ENCODE measurements at places on chromosomes 5 and 9. TPM values are rescaled to one million over a fixed set of nuclear protein-coding genes. Genes with fewer than 3 reads are reported as not detected.
A peak's percentile ranks its signal among the peaks of the same experiment; 100 is the strongest.

- peaks cover 5% of the 10 kb centered on the region for H3K36me3 ChIP-seq
- H3K27me3 ChIP-seq = no peaks in the 10 kb centered on the region
- no peaks in the 10 kb centered on the region for H3K4me1 ChIP-seq
- no peak overlapping the region for H3K4me3 ChIP-seq
- H3K27ac ChIP-seq = no peak overlapping the region
These were observed 57.3 kb upstream of the SLC28A3 start for GRCh38 chr9:84397822-84398221.

DNA sequence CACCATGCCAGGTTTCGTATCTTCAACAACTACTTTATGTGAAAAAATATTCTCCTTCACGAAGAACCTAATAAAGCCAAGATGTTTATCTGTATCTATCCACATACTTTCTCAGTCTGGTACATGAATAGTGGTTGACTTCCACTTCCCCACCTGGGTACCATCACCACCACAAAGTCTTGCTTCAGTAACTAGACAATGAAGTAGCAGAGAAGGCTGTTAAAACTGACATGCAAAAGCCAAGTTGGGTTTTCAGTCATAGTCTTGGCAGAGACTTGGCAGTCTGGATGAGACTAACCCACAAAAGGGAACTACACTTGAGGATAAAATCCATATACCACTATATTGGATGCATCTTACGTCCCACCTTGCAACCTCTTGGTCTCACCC is 5.0 kb downstream of the P4HA2 start:
- no peaks in the 10 kb centered on the region for H3K4me1 ChIP-seq
- H3K4me3 ChIP-seq = no peak overlapping the region
- H3K27ac ChIP-seq = no peak overlapping the region
- H3K36me3 ChIP-seq = no peaks in the 10 kb centered on the region

DNA sequence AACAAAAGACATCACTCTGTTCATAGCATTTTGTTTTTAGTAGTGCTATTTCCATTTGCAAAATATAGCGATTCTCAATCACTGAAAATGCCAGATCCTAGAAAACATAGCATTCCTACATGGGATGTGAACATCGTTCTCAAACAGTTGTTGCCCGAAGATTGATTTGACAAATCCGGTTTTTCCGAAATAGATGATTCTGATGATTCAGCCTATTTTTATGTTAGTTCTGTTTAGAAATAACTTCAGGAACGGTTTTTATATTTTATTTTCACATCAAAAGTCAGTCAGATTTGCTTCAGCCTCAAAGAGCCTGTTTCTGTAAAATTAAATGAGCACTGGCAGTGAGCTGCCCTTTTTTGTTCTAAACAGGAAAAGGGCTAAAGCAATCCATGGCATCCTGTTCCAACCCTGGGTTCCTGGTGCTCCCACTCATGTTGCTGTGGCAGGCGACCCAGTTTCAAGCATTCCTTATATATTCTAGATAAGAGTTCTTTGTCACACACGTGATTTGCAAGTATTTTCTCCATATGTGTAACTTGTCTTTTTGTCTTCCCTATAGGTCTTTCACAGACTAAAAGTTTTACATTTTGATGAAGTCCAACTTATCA is 14.2 kb upstream of the PSIP1 start:
- no peak overlapping the region for H3K27ac ChIP-seq
- H3K4me3 ChIP-seq = no peak overlapping the region
- no peaks in the 10 kb centered on the region for H3K36me3 ChIP-seq
- no peaks in the 10 kb centered on the region for H3K27me3 ChIP-seq
- H3K4me1 ChIP-seq = no peaks in the 10 kb centered on the region

- no peak for DNase-seq
- H3K4me3 ChIP-seq = no peak overlapping the region
- no peaks in the 10 kb centered on the region for H3K36me3 ChIP-seq
- peak overlapping the region; percentile 40 for H3K27ac ChIP-seq
- H3K27me3 ChIP-seq = no peaks in the 10 kb centered on the region
- H3K4me1 ChIP-seq = peaks cover 6% of the 10 kb centered on the region
These were observed 250.9 kb upstream of the ZNF608 start for GRCh38 chr5:124997186-124997893.

DNA sequence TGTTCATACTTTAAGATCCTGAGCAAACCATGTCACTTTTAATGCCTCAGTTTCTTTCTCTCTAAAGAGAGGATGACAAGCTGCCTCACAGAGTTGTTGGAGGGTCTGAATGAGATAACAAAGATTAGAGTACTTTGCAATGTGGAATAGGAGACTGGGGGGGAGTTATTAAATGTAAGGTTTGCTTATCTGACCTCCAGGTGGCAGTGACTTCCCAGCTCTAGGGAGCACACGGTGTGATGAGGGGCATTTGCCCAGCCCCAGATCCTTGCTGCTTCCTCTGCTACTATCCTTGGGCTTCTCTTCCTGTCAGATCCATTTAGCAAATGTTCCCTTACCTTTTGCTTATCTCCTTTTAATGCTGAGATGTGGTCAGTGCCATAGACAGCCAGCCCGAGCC is 30.7 kb downstream of the ENHO start:
- no peak overlapping the region for H3K27ac ChIP-seq
- H3K4me1 ChIP-seq = 0 out of 2 replicates have a peak, but pooled peaks cover 2% of the 10 kb centered on the region
- H3K36me3 ChIP-seq = no peaks in the 10 kb centered on the region

- H3K4me3 ChIP-seq = no peak overlapping the region
- peak; percentile 70 for DNase-seq
- H3K4me1 ChIP-seq = no peaks in the 10 kb centered on the region
- H3K36me3 ChIP-seq = no peaks in the 10 kb centered on the region
- no peak overlapping the region for H3K27ac ChIP-seq
- H3K27me3 ChIP-seq = no peaks in the 10 kb centered on the region
These were observed 391.5 kb downstream of the HTR1A start for GRCh38 chr5:63570752-63571151.

PMPCA gene
- total RNA-seq = 94.5 TPM

KLHL9 gene
- 17.4 TPM for total RNA-seq

CCDC127 gene
- total RNA-seq = 9.4 TPM

VLDLR gene
- total RNA-seq = 19.1 TPM

OTULINL gene
- 7.0 TPM for total RNA-seq

TMEM174 gene
- not detected for total RNA-seq

Measured in H9 (cell line).